ENCODE measurements at places on chromosomes 2 and 18.

DNA sequence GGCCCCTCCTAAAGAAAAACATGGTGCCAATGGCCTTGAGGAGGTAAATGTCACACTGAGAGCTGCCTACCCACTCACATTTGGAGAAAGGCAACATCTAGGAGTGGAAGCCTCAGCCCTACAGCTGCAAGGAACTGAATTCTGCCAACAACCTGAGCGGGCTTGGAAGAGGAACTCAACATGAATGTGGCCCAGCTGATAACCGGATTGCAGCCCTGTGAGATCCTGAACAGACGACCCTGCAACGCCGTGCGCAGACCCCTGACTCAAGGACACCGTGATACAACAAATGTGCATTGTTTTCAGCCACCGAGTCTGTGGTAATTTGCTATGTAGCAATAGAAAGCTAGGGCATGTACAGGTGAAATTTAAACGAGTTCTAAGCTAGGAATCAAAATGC lies 99.4 kb downstream of the MYOM1 start:
- DNase-seq: no peak

DNA sequence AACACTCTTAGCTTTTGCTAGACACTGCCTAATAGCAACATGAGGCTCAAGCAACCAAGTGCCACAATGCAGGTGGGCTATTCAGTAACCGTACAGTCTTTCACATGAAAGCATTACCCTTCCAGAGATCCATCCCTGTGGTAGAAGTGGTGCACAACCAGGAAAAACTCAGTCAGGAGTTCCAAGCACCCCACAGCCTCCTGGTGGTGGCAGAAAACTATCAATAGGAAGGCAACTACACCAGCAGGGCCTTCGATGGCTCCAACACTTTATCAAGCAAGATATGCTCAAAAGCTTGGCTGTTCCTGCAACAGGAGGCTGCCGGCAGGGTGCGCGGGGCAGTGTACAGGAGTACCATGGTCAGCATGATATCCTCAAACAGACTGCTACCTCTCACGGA lies 176.1 kb upstream of the DLGAP1 start:
- no peak for DNase-seq

- DNase-seq: no peak
Measured at GRCh38 chr2:59585655-59586054, 967.8 kb downstream of the BCL11A start.

DNA sequence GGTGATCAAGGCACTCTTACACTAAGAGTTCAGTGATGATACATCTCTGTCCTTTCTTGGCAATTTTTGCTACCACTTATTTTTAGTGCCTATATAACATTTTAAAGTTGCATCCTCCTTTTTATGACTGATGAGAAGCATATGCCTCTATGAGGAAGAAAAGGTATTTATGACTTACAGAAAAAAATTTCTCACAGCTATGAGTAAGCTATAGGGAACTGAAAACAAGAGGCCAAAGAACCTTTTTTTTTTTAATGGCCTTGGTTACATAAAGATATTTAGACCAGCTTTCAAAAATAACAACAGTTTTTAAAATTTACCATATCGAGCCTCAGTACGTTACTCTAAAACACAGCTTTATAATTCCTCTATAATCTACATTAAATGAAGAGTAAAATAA lies 21.3 kb downstream of the MBD5 start:
- no peak for DNase-seq

- DNase-seq: no peak
Measured at GRCh38 chr2:15810477-15811150, 129.7 kb upstream of the MYCN start.

DNA sequence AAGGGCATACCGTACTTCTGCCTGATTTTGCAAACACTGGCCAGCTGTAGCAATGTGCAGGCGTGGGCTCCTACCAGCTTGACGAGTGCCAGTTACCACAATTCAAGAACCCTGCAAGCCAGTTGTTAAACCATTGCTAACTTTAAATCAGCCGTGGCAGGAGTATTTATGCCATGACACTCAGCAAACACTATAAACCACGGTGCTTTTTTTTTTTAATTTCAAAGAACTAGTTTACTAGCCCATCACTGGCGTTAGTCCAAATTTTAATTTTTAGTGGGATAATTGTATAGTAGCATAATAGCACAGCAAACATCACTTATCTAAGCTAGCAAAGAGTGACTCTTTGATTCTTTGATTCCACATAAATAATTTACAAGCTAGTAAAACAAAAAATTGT lies 111.1 kb downstream of the COL4A4 start:
- DNase-seq: no peak

DNA sequence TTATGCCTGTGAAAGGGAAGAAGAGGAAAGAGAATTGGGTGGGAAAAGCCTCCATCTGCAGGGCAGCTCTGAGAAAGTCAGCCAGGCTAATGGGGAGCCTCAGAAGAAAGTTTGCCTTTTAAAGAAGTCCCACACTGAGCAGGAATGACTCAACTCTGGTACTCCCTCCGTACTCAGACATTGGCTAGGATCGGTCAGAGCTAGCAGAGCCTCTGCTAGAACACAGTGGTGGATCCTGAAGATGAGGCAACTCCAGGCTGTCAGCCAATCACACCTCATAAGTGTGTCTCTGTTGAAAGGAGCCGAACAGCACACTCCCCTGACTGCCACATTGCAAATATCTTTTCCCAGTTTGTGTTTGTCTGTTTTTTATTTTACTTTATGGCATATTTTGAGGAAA lies 96.9 kb downstream of the HNRNPLL start:
- no peak for DNase-seq

DNA sequence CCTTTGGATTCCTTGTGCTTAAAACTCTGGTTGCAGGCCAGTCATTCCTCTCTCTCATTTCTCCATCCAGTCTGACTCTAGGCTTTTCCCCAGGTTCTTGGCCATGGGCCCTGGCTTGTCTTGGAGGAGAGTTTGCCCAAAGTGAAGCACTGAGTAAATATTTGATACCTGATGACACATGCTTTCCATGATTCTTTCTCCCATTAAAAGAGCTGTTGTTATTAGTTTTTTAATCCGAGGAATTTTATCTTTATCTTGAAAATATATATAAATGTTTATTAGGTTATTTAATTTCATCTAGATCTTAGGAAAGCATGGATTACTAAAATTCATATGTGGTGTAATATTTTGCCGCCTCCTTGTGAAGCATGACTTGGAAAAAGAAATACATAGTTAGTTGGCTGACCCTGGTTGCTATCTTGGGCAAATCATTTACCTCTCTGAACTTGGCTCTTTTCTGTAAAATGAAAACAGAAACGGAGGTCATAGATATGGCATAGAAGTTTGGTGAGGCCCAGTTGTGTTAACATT lies 650.1 kb downstream of the SLC4A3 start:
- DNase-seq: no peak

DNA sequence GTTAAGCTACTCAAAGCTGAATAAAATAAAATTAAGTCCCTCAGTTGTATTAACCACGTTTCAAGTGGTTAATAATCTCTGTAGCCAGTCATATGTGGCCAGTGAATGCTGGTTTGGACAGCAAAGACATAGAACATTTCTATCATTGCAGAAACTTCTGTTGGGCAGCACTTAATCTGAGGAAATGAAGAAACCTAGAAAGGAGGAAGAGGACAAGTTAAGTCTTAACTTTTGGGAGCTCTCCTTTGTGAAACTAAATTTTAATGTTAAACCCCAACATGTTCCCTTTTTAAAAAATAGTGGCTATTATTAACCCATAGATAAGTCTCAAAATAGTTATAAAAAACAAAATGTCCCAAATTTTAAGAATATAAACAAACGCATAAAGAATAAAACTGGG lies 421.3 kb downstream of the ARHGAP15 start:
- DNase-seq: no peak

GRCh38 chr2:69231612-69232277 lies 155.3 kb downstream of the GFPT1 start:
- no peak for DNase-seq

Measured in germinal center (tissue), 1 donor.